ENCODE measurements at places on chromosomes 16 and 17.
A peak's percentile ranks its signal among the peaks of the same experiment; 100 is the strongest.

GRCh38 chr17:41457676-41458075 is 9.5 kb downstream of the KRT32 start:
- DNase-seq: no peak

DNA sequence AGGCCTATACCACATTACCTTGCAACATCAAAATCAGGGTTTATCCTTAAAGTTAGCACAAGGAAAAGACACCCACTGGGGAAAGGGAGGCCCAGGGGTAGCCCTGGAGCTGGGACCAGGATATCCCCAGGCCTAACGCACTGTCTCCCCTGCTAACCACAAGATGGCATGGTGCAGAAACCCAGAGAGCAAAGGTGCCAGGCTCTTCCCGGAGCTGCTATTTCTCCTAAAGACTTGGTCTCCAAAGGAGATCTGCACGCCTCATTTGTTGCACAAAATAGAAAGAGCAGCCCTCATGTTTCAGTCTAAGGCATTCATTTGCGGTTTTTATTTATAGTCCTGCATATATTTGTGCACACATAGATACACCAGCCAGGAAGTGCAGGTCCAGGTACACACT is 408.6 kb downstream of the SOX9 start:
- DNase-seq: no peak

- no peak for DNase-seq
Measured at GRCh38 chr17:29091606-29092289, 48.8 kb downstream of the PIPOX start.

GRCh38 chr17:21034340-21035235 is 8.2 kb downstream of the USP22 start:
- peak; percentile 51 for DNase-seq

GRCh38 chr17:79742951-79743476 is 12.3 kb downstream of the ENPP7 start:
- DNase-seq: no peak

DNA sequence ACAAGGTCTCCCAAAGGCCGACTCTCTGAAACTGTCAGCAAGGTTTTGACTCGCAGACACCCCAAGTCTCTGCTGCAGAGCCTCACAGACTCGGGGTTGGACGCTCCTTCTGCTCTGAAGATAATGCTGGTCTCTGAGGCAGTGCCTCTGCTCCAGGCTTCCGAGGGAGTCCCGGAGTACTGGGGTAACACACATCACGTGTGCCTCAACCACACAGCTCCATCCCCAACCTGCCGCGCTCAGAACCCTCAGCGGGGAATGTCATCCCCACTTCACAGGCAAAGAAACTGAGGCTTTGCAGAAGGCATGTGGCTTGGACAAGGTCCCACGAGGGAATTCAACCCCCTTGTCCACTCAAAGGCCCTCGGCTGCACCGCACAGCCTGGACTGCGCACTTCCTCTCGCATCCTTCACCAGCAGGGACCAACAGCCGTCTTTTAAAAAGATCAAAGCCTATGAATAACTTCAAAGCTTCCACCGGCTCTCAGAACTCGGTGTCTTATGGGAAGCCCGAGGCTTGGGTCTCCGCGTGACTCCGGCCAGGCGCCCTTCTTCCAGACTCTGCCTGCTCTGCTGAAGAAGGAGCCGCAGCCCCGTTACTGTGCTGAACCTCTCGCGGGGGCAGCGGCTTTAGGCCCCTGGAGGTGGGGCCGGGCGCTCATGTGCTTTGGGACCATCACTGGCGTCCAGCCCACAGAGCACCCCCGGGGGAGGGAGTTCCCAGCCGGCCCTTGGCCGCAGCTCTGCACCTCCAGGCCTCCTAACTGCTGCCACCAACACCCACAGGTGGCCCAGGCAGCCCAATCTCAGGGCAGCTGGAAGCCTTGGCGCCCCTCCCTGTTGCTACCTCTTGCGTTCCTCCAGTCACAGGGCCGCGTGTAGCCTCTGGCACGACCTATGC is 2.2 kb downstream of the TMEM204 start:
- DNase-seq: no peak

DNA sequence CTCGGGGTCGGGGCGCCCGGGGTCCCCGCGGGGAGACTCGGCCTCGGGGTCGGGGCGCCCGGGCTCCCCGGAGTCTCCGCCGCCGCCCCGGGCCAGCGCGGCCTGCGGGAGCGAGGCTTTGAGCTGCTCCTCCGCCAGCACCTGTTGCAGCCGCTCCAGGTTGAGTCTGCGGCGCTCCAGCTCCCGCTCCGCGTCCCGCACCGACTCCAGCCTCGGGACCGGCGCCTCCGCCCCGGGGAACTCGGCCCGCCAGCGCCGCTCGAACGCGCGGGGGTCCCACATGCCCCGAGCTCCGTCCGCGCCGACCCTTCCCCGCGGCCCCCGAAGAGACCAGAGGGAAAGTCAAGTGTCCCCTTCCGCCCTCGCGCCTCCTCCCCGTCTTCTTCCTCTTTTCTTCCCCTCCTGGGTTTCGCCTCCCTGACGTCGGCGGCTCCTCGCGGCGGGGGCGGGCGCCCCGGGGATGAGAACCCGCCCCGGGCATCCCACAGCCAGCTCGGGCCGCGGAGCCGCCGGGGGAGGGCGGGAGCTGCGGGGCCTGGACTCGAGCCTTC is 40.8 kb upstream of the BHLHA9 start:
- peak; percentile 46 for DNase-seq

DNA sequence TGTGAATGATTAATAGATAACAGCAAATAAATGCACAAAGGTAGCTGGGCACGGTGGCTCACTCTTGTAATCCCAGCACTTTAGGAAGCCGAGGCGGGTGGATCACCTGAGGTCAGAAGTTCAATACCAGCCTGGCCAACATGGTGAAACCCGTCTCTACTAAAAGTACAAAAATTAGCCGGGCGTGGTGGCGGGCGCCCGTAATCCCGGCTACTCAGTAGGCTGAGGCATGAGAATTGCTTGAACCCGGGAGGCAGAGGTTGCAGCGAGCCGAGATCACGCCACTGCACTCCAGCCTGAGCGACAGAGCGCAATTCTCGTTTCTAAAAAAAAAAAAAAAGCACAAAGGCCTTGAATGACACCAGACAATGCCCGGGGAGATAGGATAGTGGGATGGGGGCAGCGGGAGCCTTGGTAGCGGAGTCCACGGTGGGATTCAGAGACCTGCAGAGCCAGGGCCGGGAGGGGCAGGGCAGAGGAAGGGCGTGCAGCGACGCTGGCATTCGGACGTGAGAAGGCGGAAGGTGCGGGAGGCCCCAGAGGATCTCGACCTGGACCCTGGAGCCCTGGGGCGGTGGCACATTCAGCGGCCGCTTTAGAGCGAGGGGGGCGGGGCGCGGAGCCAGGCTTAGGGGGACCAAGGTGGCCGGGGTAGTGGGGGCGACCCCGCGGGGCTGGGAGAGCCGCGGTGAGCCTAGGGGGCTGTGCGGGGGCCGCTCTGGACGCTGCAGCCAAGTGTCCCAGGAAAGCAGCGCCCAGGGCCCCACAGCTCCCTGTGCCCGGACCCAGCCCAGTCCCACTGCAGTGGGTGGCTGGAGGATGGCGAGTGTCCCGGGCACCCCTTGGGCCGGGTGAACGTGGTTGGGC is 999 bp upstream of the FLYWCH2 start:
- peak; percentile 34 for DNase-seq

- no peak for DNase-seq
Measured at GRCh38 chr16:22397464-22397863, 23.0 kb upstream of the CDR2 start.

DNA sequence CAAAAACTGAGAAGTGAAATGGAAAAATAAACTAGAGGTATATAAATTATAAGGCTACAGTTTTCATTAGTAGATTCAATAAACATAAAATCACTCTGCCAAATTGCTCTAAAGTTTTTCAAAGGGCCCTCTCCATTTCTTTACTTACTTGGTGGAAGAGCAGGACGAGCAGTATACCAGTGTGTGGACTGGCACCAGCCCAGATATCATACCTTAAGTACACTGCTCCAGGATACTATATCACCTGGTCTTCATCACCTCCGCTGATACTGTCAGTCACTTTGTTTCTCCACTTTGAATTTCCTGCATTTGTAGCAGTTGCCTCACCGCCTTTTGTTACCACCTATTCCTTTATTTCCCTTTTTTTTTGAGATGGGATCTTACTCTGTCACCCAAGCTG is 37.6 kb downstream of the MAP3K3 start:
- DNase-seq: no peak

DNA sequence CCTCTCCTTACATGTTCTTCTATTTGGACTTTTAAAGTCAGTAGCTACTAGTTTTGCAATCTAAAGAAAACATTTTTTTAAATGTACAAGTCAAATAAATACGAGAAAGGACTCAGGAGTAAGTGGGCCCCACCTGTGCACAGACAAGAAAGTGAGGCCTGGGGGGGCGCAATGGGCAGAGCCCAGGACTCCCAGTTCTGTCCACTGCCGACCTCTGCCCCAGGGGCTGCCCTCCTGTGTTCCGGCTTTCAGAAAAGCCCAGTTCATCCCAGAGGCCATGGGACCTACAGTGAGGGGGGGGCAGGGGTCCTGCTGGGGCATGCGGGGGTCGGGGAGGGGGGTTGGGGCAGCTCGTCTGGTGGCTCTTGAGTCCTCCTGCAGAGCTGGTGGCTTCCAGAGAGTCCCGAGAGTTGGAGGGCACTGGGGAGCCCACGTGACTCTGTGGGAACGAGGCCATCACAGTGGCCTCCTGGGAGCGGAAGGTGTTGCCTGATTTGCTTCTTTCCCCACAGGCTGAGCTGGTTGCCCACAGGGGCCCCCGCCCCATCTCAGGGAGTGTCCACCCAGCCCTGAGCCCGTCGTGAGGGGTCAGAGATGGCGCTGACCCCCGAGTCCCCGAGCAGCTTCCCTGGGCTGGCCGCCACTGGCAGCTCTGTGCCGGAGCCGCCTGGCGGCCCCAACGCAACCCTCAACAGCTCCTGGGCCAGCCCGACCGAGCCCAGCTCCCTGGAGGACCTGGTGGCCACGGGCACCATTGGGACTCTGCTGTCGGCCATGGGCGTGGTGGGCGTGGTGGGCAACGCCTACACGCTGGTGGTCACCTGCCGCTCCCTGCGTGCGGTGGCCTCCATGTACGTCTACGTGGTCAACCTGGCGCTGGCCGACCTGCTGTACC is 2.4 kb downstream of the UTS2R start:
- DNase-seq: no peak

DNA sequence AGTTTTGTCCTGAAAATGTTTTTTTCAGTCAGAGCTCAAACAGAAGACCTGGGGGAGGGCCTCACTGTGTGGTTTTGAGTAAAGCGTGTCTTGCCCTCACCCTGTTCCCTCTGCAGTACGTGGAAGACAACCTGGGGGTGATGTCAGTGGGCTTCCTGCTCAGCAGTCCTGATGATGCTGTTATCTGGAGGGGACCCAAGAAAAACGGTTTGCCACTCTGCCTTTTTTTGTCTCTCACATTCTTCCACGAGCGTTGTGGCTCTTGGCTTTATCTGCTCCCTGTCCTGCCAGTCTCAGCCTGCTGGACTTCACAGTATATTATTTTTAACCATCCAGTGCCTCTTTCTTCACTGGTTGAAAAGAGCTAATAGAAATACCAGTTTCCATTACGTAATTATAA is 12.9 kb downstream of the NUBP1 start:
- DNase-seq: no peak

DNA sequence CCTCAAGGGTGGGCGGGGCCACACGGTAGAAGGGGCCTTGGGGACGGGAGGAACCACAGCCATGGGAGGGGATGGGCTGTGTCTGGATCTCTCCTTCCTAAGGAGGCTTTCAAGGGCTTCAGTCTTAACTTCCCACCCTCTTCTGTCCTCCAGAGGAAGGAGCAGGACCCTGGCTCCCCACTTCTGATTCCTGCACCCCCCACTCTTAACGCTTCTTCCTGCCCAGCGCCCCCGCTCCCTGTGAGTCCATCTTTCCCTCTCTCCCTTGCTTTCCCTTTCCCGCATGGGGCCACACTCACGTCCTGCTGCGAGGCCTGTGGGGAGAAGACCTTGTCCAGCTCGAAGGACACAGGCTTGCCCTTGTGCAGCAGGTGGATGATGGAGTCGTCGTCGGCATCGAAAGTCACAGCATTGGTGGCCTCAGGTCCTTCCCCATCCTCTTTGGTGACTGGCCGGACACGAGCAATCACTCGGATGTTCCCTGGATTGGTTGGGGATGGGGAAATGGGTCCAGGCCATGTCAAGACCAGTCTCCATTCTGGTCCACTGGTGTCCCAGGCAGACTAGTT is 29.7 kb downstream of the KATNB1 start:
- DNase-seq: no peak

DNA sequence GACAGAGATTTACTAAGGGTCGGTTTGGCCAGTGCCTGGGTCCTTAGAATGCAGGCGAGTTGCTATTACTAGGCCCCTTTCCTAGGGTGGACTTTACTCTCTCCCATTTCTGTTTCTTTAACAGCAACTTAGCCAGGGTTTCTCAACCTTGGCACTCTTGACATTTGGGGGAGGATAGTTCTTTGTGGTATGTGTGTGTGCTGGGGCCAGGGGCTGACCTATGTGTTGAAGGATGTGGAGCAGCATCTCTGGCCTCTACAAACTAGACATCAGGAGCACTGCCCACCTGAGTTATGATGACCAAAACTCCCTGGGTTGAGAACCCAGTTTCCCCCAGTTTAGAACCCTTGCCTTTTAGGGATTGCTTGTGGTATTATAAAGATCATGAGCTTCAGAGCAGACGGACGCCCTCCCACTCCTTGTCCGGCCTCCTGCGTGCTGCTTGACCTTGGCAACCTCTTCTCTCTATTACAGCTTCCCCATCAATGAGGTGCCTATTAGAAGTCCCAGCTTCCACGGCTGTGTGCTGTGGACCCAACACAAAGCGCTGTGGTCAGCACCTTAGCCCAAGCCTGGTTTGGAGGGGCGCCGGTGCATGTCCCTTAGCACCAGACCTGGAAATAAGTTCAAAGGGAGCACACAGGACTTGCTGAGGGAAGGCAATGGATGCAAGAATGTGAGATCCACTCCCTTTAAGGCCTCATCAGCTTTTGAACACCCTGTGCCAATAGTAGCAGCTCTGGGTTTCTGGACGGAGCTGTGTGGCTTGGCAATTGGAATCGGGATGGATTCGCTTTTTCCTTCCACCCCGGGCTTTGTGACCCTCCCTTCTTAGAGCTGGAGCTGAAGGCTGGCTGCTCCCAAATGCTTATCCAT is 239.2 kb upstream of the MAF start:
- DNase-seq: no peak

DNA sequence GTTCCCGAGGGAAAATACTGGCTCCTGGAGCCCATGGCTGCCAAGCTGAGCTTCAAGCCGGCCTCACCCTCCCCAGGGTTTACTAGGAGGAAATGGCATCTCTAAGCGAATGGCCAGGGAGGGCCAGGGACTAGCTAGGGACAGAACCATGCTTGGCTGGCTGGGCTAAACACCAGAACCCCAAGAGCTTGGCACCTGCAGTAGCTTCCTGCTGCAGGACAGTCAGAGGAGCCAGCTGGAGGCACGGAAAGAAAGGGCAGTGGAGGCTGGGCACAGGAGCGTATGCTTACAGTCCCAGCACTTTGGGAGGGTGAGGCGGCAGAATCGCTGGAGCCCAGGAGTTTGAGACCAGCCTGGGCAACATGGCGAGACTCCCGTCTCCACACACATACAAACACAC is 33.7 kb downstream of the PEMT start:
- peak; percentile 72 for DNase-seq

All from Ammon's horn (tissue), 1 donor.